ENCODE measurements at places on chromosomes 12 and 14.

DNA sequence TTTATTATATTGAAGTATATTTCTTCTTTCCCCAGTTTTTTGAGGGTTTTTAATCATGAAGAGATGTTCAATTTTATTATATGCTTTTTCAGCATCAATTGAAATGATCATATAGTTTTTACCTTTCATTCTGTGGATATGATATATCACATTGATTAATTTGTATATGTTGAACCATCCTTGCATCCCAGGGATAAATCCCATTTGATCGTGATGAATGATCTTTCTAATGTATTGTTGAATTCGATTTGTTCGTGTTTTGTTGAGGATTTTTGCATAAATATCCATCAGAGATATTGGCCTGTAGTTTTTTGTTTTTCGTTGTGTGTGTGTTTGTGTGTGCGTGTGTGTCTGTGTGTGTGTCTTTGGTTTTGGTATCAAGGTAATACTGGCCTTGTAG is 196.4 kb downstream of the CRADD start:
- no peak for DNase-seq

GRCh38 chr12:48279101-48279500 is 71.6 kb downstream of the ZNF641 start:
- no peak for DNase-seq

DNA sequence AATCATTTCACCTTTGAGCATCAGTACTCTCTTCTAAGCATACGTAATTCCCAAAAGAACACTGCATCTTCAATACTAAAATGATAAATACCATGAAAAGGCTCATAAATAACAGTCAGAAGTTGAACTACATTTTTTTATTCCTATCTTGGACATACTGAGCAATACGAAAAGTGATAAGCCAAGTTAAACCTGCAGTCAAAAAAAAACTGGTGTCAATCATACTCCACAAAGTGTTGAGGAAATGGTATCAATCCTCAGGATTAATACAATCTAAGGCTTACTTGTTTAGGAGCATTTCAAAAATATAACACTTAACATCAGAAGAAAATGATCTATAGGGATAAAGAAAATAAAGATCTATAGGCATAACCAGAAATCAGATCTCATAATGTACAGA is 5.5 kb downstream of the BTG1 start:
- no peak for DNase-seq

- DNase-seq = no peak
Measured at GRCh38 chr12:93200291-93200917, 177.3 kb upstream of the NUDT4 start.

- no peak for DNase-seq
Measured at GRCh38 chr14:105849933-105850626, 323.7 kb downstream of the TMEM121 start.

GRCh38 chr12:27163048-27163715 is 80.8 kb upstream of the C12orf71 start:
- DNase-seq = no peak

GRCh38 chr14:89221109-89221810 is 195.8 kb downstream of the FOXN3 start:
- no peak for DNase-seq

DNA sequence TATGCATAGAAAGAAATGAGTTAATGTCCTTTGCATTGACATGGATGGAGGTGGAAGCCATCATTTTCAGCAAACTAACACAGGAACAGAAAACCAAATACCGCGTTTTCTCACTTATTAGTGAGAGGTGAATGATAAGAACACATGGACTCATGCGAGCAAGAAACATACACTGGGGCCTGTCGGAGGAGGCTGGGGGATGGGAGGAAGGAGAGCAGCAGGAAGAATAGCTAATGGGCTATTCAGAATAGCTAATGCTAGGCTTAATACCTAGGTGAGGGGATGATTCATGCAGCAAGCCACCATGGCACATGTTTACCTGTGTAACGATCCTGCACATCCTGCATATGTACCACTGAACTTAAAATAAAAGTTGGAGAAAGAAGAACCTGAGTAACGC is 29.1 kb upstream of the SYT1 start:
- DNase-seq = no peak

DNA sequence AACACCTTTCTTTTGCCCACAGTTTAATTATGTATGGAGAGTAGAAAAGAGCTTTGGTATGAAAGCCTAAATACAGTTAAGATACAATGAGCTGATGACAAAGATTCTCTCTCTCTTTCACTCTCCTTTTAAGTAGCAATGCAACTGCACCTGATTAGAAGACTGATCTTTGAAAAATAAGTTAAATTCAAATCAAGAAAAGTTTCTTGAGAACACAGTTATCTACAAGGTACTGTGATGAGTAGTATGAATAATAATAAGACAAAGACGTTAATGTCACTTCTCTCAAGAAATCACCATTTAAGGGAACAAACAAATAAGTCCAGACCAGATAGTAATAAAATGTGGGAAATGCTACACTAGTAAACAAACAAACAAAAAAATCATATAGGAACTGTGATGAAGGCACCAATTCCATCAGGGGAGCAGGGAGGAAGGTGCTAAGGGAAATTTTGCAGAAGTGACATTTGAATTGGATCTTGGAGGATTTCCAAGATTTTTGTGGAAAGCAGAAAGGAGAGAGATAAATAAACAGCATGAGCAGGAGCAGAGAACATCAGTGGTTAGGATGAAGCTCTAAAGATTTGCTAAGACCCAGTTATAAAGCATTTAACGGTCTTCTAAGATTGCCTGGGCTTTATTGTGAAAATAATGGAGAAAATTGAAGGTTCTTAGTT is 65.2 kb upstream of the STK38L start:
- no peak for DNase-seq

DNA sequence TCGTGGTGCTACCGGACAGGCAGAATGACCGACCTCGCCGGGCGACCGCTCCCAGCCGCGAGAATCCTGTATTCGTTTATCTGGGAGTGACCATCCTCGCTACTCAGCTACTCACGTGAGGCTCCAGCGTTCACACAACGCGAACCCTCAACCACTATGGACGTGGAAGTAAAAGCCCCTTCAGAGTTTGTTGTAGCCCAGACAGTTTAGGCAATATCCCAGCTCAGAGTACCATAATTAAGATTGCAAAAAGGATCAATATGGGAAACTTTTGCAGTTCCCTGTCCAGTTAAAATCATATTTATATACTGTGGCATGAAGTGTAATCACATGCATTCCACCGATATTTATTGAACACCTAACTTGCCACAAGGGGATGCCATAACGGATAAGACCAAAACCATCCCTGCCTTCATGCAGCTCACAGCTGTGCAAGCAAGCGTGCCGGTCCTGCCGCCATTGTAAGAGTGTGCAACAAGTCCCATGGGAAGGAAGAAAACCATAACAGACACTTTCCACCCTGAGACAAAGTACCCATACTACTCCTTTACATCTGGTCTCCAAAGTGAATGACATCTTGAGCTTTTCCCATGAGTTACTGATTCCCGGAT is 938 bp upstream of the MAX start:
- no peak for DNase-seq

- DNase-seq = no peak
Measured at GRCh38 chr12:50151047-50151687, 16.0 kb downstream of the CERS5 start.

DNA sequence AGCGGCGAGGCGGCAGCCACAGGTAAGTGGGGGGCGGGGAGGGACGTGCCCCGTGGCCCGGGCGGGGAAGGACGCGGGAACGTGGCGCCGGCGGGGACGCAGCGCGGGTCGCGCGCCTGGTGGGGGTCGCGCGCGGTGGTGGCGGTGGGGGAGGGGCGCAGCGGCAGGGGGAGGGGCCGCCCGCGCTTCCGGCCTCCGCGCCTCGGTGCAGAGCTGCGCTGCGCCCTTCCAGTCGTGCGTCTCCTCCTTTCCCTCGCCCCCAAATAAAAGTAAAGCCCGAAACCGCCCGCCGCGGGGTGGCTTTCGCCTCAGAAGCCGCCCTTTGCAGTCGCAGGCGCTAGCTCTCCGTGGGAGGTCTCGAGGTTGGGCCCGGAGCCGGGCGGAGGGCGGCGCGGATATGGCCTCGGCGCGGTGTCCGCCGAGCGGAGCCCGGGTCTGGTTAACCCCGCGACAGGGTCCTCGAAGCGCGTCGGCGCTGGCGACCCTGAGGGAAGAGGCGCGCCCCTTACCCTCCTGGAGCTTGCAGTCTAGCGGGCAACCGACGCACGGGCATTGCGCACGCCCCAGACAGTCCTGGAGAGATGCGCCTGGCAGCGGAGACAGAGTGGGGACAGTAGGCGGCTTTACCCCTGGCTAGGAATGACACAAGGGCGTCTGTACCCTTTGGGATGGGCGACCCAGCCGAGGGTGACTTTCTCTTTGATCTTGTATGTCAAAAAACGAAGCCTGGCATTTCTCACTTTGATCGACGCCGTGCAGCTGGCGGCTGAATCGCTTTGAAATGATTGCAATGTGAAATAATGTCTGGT is 589 bp downstream of the ATF1 start:
- DNase-seq = peak; percentile 60

GRCh38 chr14:54803926-54804537 is 98.6 kb downstream of the GCH1 start:
- DNase-seq = no peak

- no peak for DNase-seq
Measured at GRCh38 chr14:23299986-23300686, 2.5 kb downstream of the PPP1R3E start.

GRCh38 chr12:130981911-130982310 is 28.2 kb downstream of the ADGRD1 start:
- no peak for DNase-seq

DNA sequence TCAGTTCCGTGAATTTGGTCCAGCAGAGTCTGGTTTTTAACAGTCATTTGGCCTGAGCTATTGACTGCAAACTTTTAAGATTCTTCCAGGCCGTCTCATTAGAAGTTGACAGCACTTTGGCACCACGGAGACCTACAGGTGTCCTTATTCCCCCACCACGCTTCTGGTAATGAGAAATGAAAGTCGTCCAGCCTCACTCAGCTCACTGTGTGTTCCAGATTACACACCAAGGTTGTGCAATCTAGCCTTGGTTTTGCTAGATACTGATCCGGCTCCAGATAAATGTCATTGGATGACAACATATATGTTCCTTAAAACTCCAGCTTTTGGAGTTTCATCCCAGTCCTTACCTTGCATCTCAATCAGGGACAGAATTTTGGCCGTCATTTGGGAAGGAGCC is 210.4 kb downstream of the CHST11 start:
- DNase-seq = no peak

DNA sequence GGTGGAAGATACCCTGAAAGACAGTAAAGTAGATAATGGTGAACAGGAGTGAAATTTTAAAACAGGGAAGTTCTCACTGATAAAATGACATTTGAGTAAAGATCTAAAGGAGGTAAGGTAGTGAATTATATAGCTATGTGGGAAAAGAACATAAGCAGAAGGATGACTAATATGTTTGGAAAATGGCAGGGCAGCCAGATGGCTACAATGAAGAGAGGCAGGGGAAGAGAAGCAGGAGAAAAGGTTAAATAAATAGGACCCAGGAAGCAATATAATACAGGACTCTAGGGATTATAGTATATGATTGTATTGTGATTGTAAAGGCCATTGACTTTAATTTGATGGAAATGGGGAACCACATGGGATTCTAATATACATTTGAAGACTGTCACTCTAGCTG is 33.0 kb downstream of the SCFD1 start:
- no peak for DNase-seq

DNA sequence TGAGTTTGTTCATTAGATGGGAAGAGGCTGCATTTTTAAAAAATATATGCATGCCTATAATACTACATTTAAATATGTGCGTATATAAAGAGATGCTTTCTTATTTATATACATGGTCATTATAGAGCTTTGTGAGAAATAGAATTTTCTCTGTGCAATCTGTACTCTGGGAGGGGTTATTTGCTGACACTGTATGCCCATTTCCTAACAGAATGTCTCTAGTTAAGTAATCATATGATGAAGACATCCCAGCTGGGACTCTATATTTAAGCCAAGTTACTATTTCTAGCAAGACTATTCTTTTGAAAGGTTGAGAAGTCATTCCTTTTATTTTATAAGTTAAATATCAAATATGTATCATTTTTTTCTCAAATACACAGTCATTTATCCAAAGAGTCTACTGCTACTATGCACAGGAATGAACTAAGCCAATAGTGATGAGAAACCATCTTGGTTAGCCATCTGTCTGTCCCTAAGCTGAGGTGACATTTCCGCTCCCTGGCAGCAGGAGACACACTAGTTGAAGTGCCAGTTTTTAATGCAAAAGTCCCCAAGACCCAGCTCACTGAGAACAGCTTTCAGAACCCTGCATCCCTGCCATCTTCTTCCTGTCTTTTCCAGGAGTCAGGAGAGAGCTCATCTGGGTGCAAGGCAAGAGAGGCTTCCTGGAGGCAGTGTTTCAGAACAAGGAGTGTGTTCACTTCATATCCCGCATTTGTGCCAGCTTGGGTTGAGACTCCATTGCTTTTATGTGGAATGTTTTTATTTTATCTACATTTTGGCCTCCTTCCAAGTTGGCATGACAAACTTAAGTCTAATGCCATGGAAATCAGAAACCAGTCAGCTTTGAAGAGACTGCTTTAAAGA is 69.5 kb downstream of the TMEM132C start:
- DNase-seq = no peak

- DNase-seq = no peak
Measured at GRCh38 chr12:61916831-61917230, 343.4 kb upstream of the USP15 start.

- no peak for DNase-seq
Measured at GRCh38 chr12:25792031-25792430, 166.5 kb upstream of the RASSF8 start.

- DNase-seq = no peak
Measured at GRCh38 chr14:65231286-65231980, 129.1 kb upstream of the MAX start.

DNA sequence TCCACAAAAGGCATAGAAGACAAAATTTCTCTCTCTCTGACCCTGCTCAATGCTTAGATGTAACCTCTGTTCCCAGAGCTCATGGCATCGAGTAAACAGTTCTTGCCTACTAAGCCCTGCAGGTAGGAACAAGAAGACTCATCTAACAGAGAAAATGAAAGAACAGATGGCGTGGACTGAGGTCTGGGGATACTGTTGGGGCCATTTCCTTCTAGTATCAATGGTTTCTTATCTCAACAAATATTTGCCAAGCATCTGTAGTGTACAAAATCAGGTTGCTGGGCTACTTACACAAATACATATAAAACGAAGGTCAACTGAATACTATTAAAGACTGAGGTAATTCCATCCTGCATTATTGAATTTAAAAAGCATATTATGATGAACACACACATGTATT is 93.3 kb downstream of the RIMBP2 start:
- no peak for DNase-seq

- no peak for DNase-seq
Measured at GRCh38 chr12:51023625-51024382, 2.4 kb downstream of the SLC11A2 start.
